Jurkat, Clone E6-1 (cell line): ENCODE measurements at places on chromosomes 2 and 18.

- DNase-seq, result no peak
Measured at GRCh38 chr2:191636235-191636543, 41.7 kb upstream of the NABP1 start.

- no peak for DNase-seq
Measured at GRCh38 chr2:113240150-113240914, 38.4 kb downstream of the PAX8 start.

- DNase-seq, result no peak
Measured at GRCh38 chr18:79332646-79333045, 63.1 kb upstream of the NFATC1 start.

GRCh38 chr2:46079985-46080560 lies 217.1 kb upstream of the EPAS1 start:
- DNase-seq, result no peak
